Activated naive CD4-positive, alpha-beta T cell (primary cell): ENCODE measurements at places on chromosomes 5 and 9.

GRCh38 chr5:16152601-16153568 is 26.7 kb downstream of the MARCHF11 start:
- DNase-seq = no peak

- no peak for DNase-seq
Observed at GRCh38 chr9:105024529-105024928, 96.6 kb upstream of the ABCA1 start.

DNA sequence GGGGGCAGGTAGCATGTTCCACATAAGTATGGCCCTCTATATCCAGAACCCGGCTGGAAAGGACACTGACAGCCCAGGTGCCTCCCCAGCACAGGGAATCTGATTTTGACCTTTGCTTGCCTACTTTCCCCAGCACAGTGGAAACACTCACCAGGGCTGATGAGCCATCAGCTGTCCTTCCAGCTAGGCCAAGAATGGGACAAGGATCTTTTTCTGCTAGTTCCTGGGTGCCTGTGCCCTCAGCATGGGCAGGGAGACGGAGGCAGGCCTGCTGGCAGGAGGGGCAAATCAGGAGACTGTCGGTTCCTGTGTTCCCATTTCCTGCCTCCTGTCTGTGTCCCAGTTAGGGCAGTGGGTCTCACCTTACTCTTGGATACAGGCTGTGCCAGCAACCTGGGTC is 1.1 kb downstream of the CYFIP2 start:
- no peak for DNase-seq

DNA sequence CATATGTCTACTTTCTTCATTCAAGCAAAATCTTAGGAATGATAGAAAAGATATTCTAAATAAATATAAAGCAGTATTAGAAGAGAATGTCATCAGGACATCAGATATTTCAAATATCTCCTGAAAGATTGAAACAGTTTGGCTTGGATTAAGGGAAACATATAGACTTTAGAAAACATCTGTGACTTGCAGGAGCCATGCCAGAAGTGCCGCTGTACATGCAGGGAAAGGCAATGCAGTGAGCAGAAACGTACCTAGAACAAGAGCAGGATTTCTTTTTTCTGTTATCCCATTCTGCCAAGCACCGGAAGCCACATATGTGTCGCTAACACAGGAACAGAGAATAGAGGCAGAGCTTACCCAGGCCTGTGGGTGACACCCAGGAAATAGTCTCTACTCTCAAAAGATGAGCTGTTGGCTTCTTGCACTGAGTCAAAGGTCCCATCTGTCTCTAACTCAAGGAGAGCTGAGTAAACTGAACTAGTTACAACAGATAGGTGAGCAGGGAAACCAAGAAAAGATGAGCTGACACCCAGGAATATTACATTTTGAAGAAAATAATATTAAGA is 5.8 kb downstream of the ADAMTS19 start:
- no peak for DNase-seq

DNA sequence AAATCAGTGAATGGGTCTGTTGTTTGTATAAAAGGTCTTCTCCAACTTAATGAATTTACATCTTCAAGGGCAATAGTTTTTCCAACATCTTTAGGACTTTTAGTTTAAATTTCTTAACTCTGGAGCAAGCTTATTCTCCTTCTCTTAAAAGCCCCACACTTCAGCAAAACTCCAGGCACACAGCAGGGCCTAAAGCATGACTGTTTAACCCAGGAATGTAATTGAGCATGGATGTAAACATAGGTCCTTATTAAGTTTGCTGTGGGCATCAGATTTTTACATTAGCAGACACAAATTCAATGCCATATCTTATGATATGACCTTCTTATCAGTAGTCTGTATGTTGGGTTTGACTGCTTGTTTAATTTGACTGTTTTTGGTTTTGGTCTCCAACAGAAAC is 78.9 kb downstream of the ABCA1 start:
- DNase-seq = no peak

GRCh38 chr5:169801781-169802180 is 164.7 kb downstream of the DOCK2 start:
- no peak for DNase-seq

DNA sequence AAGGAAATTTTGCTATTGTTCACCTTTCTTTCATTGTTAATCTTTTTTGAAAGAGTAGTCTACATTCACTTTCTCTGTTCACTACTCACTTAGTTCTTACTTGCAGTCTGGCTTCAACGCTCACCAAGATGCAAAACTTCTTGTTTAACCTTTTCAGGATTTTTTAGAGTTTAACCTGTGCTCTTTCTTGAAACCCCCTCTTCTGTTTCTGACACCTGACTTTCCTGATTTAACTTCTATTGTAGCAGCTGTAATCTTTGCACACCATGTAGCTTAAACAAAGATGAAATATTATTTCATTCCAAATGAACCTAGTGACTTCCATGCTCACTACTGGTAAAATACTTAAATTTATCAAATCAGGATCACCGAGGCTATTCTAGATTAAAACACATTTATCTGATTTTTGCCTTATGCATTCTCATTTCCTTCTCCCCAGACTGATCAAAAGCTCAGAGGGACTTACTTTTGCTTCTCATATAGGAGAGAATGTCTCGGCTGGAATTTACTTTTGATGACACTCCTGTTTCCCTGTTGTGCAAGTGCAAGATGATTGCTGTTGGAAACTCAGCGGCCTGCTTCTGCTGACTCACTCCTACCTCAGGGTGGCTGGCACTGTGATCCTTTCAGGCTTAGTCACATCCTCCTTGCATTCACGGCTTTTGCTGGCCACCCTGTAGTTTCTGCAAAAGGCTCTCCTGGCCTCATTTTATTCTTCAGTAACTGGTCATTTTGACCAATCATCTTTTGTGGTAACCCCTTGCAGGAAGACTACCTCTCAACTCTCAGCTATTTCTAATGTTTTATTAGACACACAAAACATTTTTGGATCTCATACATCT is 109.3 kb upstream of the IFNE start:
- no peak for DNase-seq

GRCh38 chr5:68325065-68325580 is 109.6 kb downstream of the PIK3R1 start:
- DNase-seq = no peak

DNA sequence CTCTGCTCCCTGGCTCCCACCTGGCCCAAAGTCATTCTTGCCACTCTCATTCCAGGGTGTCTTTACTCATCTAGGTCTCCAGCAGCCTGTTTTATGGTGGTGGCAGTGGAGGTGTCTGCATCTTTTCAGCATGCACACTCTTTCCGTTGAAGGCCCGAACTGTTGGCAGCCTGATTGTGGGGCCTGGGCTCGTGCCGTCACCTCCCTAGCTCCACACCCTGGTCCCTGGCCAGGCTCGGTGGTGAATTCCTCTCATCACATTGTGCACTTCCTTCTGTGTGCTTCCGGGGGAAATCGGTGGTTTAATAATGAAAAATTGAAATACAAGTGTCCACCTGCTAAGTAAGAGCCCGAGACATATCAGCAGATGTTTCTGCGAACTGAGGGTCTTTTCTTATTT is 214.3 kb downstream of the TRIO start:
- DNase-seq = no peak

- no peak for DNase-seq
Observed at GRCh38 chr9:1219284-1219683, 169.1 kb downstream of the DMRT2 start.
